ENCODE measurements at places on chromosomes 3 and 15.
A peak's percentile ranks its signal among the peaks of the same experiment; 100 is the strongest.

DNA sequence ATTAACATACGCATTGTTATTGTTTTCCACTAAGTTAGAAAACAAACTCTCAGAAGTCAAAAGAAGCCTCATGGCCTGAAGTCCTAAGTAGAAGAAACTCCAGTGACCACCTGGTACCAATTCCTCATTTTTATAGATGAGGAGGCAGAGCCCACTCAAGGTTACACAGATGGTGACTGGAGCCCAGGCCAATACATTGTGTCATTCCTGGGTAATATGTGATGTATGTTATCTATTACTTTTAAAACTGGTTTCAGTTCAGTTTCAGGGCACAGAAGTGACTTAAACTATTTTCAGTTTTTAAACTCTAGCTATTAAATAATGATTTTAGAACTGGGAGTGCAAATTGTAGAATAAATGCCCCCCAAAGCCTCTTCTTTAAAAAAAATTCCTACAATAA is 66.7 kb upstream of the STXBP5L start:
- DNase-seq = no peak

- DNase-seq = no peak
These were observed 207.4 kb upstream of the HES1 start for GRCh38 chr3:193928354-193929209.

DNA sequence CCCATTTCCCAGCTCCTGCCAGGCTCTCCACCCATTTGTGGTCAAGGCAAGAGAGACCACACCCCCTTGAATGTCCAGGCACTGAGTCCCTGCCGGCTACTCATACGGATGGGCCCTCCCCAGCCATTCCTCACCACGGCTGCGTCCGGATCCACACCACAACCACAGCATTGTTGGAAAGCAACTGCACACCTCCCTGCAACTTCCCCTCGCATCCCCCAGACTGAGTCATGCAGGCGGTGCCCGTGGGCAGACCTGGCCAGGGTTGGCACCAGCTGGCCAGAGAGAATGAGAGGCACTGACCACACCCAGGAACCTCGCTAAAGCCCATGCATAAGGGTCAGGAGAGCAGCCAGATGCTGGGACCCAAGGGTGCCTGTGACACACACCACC is 30.5 kb downstream of the LOXL1 start:
- no peak for DNase-seq

DNA sequence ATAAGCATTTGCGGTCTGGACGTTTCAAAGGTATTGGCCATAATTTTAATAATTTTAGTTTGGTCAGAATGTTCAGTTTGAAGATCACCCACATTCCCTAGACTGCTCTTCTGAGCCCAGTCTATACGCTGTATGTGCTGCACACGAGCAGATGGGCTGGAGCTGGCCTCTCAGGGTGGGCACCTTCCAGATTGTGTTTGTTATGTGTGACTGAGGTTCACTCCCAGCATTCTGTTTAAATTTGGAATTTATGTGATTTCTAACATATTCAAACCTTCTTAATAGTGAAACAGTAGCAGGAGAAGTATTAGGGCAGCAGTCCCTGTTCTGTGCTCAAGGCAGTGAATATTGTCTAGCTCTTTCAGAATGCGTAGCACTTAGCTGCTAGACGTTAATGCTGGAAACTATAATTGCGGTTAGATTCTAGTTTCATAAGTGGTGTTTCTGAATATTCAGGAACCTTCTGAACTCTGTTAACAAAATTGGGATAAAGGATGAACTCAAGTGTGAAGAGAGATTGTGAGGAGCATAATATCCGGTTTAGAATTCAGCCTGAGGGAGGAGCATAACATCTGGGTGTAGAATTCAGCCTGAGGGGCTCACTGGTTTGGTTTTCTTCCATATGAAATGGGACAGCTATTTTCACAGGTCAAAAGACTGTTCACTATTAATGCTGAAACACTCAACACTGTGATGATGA is 68.6 kb upstream of the RPL35A start:
- DNase-seq = no peak

- no peak for DNase-seq
These were observed 475.0 kb upstream of the PROK2 start for GRCh38 chr3:72259755-72260587.

GRCh38 chr3:53225651-53226050 is 30.2 kb downstream of the TKT start:
- no peak for DNase-seq

DNA sequence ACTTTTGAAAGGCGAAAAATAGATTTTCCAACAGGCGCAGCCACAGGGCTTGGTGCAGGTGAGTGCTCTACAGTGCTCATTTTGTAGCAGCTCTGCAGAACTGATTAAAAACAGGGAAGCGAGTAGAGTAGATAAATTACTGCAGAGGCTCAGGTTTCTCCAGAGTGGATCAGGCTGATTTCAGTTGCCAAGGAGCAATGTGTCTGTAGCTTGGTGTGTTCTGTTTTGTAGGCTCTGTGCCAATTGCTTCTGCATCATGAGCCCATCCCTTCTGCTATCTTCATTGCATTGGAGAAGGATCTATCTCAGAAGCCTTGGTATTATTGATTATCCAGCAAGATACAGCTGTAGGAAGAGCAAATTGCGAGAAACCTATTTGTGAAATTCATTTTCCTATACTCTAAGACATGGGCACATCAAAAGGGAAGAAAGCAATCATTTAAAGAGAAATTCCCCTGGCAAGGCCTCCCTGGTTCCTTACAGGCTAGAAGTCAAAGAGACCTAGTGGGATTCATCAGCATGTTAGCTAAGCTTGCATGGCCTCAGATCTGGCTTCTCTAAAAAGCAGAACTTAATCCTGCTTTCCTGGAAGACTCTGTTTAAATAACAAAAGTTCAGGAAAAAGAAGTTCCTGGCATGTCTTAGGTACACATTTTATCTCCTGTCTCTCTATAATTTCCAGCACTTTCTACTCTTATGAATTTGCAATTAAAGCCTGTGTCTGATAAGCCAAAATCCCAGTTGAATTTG is 432.4 kb upstream of the ATP10A start:
- DNase-seq = no peak

DNA sequence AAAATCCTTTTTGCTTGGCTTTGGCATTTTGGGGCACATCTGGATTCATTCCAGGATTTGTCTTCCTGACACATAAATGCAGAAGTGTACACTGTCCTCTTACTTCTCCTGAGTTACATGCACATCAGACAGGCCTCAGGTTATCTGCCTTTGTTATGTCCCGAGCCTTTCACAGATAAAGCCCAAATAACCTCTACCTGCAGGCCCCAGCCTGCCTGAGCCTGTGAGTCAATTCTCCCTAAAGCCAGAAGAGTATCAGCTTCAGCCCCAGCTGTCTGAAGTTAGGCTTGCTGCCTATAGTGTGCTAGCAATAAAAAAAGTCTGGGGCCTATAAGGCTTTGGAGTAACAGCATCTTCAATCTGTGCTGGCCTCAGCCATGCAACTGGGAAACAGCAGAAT is 17.7 kb upstream of the GSK3B start:
- DNase-seq = no peak

DNA sequence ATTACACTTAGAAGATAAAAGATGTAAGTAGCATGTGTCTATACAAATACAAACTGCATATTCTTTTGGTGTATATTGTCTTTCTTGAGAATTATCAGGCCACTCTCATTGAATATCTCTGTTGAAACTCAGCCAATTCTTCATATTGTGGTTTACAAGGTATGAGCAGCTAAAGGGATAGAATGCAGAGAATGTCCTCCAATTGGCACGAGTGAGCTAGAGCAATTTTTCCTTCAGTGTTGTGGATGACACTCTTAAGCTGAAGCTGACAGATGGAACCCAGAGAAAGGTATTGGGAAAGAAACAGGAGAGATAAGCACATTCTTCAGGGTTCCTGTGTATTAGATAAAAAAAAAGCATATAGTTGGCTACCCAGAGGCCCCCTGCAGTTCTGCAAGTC is 453.1 kb downstream of the EPHA3 start:
- DNase-seq = no peak

DNA sequence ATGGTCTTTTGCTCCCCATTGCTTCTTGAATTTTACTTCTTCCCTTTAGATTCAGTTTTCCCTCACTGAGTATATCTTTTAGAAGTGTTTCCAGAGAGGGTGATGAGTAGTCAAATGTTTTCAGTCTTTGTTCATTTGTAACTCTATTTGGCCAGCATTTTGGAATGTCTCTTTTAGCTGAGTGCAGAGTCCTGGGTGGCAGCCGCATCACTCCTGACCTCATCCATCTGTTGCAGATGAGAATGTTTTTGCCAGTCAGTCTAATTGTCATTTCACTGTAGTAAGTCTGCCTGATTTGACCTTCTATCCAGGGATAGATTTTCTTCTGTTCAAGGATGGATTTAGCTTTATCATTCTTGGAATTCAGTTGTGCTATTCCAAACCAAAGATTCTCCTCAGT is 7.3 kb downstream of the SRPRB start:
- DNase-seq = no peak

- DNase-seq = no peak
These were observed 75.1 kb downstream of the LINGO1 start for GRCh38 chr15:77557564-77557963.

GRCh38 chr3:72407766-72408165 is 440.5 kb downstream of the SHQ1 start:
- no peak for DNase-seq

- no peak for DNase-seq
These were observed 29.8 kb upstream of the RPL29 start for GRCh38 chr3:52025453-52025852.

- DNase-seq = no peak
These were observed 2.0 kb downstream of the B2M start for GRCh38 chr15:44713006-44713966.

- no peak for DNase-seq
These were observed 67.9 kb downstream of the MEF2A start for GRCh38 chr15:99633655-99634054.

GRCh38 chr3:149122721-149123578 is 6.5 kb upstream of the HPS3 start:
- no peak for DNase-seq

DNA sequence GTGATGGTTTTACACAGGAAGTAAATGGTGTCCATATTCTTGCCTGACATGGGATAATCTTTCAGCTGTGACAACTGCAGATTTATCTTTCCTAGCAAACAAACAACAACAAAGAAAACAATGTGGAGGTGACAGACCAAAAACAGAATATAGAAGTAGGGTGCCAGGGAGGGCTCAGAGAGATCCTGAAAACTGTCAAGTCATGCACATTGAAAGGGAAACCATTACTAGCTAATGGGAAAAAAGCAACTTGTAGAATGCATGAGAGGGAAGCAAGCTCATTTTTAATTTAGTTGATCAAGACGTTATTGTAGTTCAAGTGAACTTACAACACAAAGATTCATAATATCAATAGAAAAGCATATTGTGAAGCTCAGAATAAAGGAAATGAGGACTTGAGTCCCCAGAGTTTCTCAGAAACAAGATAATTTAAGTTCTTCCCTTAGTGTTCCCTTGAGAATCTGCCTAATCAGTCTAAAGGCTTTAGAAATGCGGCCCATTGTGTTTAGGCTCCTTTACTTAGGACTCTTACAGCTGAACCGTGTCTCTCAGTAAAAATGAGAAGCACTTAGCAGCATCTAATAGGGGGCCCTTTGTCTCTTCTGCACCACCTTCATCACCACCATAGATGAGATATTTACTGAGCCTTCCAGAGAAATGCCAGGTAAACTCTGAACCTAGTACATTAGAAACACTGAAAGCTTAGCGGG is 115.6 kb upstream of the CADPS start:
- no peak for DNase-seq

- no peak for DNase-seq
These were observed 140.8 kb upstream of the TSC22D2 start for GRCh38 chr3:150267288-150267687.

- DNase-seq = no peak
These were observed 2.4 kb downstream of the HACD3 start for GRCh38 chr15:65532738-65533051.

DNA sequence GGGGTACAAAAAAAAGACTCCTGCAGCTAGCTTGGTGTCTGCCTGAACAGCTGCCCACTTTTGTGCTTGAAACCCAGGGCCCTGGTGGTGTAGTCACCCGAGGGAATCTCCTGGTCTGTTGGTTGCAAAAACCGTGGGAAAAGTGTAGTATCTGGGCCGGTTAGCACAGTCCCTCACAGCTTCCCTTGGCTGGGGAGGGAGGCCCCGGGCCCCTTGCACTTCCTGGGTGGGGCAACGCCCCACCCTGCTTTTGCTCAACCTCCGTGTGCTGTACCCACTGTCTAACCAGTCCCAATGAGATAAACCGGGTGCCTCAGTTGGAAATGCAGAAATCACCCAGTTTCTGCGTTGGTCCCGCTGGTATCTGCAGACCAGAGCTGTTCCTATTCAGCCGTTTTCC is 211.7 kb upstream of the ZPLD1 start:
- DNase-seq = no peak

- no peak for DNase-seq
These were observed 5.6 kb downstream of the CCR1 start for GRCh38 chr3:46202535-46202934.

GRCh38 chr3:73555076-73555475 is 69.7 kb downstream of the PDZRN3 start:
- DNase-seq = no peak

GRCh38 chr3:73618461-73618860 is 6.3 kb downstream of the PDZRN3 start:
- no peak for DNase-seq

DNA sequence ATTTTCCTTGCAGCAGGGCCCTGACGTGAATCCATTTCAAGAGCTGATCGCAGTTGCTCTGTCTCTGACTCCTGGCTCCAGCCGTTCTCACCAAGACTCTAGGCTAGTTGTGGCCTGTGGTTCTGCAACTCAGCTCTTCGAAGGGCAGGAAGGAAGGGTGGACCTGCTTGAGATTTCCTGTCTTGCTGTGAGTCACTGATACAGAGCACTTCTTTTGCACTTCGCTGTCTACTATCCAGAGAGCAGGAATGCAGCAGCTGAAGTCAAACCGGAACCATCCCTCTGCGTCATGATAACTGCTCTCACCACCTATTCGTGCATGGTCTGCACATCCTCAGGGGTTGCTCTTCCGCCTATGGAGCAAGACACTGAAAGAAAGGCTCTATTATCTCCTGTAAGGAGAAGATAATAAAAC is 59.7 kb downstream of the RAP2B start:
- DNase-seq = peak; percentile 23

DNA sequence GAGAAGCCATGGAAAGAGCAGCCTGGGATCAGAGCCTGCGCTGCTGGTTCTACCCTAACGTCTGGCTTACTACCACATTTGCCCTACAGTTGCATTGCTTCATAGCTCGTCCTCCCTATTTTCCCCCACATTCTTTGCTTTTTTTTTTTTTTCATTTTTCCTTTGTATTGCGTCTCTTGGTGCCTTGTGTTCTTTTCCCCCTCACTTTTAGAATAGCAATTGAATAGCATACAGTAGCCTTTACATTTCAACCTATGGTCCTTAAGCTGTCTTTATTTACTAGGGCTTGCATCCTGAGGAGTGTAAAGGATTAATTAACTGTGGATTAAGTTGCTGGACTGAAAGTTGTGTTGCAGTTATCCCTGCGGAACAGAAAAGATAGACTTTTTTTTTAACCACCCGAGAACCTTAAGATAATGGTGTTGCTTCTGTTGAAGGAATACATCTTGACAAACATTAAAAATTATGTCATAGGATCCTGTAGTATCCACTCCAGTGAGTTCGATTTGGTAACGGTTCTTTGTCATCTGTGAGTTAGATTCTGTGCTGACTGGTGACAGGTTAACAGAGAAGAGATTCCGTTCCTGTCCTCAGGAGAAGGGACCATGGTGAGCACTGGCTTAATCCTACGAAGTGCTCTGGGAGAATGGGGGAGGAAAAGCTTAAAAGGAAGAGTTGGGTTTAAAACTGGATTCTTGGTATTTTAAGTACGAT is 417.4 kb upstream of the NAALADL2 start:
- no peak for DNase-seq
